HL-60 (cell line): ENCODE measurements at places on chromosomes 6 and 20.

GRCh38 chr6:154230393-154230792 is 126.2 kb downstream of the IPCEF1 start:
- DNase-seq, result no peak

GRCh38 chr6:44007818-44008621 is 119.2 kb downstream of the MRPL14 start:
- no peak for DNase-seq

DNA sequence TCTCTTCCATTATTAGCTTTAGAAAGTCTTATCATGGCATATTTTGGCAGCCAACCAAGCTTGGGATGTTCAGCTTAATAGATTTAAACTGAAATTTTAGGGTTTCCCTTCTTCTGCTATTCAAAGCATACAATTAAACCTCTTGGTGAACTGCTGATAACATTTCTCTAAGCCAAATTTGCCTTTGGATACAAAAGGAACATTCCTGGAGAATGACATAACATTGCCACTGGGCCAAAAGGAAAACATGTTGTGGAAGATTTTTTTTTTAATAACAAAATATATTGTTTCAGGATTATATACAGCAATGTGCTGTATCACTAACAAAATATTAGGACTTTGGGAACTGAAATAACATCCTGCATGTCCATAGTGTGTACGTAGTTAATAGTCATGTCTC is 215.1 kb upstream of the TBX18 start:
- DNase-seq, result no peak

DNA sequence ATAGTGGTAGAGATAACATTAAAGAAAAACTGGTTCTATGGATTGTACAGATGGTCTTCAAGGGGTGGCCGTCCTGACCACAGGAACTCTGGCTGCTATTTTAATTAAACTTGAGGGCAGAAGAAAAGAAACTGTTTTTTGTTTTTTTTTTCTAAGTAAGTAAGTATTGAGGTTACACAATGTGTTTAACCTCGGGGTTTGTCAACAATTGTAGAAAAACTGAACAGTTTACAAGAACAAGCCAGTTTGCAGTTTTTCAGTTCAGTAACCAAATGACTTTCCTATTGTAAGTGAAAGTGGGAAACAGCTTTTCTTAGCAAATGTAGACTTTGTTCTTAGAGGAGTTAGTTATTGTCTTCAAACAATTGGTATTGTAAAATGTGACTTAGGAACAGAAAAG is 77.0 kb downstream of the PLCB1 start:
- no peak for DNase-seq

GRCh38 chr6:124983383-124984083 is 21.3 kb downstream of the RNF217 start:
- DNase-seq, result no peak

DNA sequence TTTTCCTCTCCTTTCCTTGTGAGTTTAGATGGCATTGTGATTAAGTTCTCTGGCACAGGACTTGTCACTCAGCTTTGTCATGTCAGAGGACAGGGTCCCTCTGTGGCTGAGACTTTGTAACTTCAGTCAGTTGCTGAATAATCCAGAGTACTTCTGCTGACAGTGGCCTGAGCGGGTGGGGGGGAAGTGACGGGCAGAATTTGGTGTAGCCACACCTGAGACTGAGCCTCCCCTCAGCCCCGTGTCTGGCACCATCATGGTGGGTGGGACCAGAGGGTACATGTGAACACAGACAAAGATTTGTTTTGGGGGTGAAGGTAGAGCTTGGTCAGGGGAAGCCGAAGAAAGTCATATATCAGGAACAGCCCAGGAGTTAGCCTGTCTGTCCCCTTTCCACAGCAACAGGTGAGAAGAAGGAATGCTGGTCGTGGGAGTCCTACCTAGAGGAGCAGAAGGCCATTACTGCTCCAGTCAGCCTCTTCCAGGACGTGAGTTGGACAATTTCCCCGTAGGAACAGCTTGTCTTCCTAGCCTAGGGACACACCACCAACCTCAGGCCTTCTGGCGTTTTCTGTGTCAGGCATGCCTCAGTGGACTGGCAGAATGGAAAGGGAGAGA is 20.9 kb downstream of the L3MBTL1 start:
- DNase-seq, result no peak

- DNase-seq, result peak; percentile 66
Observed at GRCh38 chr6:110814102-110815014, 911 bp downstream of the CDK19 start.

DNA sequence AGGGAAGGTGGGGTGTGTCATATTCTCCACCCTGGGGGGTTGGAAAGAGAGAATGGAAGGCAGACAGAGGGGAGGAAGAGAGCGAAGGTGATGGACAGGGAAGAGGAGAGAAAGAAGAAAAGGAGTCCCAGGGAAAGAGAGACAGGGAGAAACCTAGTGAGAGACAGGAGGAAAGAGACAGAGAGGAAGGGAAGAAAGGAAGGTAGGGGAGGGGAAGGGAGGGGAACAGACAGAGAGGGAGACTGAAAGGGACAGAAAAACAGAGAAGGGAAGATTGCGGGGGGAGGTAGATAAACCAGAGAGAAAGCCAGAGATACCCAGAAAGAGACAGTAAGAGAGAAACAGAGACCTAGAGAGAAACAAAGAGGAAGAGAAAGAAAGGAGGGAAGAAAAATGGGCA is 88.4 kb downstream of the CDH22 start:
- DNase-seq, result no peak

DNA sequence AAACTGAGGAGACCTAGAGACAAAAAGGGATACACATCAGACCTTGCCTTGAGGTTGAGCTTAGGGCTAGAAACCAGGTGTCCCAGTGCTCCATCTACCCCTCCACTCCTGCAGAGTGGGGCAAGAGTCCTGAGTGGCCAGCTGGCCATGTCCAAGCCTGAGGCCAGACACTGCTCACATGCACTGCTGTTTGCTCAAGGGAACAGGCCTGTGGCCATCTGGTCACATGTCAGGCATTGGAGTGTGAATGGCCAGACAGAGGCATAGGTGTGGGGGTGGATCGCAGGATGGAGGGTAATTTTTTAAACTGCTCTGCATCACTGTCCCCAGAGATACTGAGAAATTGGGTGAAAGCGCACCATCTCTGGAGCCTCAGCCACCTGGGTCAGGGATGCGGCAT is 30.5 kb downstream of the MAFB start:
- no peak for DNase-seq

DNA sequence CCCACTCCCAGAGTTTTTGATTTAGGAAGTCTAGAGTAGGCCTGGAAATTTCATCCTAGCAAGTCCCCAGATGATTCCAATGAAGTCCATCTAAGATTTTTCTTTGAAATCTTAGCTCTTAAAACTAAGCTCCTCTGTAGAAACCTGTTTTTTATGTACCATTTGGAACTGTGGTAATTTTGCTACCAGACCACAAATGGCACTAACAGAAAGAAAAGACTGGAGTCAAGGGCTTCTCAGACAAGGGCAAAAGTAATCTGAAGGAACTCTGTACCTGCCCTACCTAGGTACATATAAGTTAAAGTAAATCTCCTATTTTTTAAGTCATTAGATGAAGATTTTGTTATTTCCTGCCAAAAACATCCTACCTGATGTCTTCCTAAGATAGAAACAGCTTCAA is 155.0 kb upstream of the HTR1E start:
- no peak for DNase-seq

- no peak for DNase-seq
Observed at GRCh38 chr6:154161689-154162088, 122.6 kb downstream of the OPRM1 start.

DNA sequence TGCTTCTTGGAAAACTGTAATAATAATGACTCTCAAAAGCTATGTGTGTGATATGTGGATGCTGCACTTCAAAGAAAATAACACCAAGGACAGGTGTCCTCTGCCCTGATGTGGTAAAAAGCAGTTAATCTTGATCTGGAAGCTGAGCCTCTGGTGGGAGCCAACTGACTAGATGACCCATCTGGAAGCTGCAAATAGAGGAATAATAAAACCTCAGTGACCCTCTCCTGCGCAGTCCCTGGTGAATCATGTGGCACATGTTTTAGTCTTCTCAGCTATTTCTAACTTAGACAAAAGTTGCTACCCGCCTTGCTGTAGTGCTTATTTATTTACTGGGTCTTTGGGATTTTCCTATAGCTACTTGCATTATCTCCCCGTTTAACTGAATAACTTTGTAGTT is 47.3 kb downstream of the TP53INP2 start:
- no peak for DNase-seq

DNA sequence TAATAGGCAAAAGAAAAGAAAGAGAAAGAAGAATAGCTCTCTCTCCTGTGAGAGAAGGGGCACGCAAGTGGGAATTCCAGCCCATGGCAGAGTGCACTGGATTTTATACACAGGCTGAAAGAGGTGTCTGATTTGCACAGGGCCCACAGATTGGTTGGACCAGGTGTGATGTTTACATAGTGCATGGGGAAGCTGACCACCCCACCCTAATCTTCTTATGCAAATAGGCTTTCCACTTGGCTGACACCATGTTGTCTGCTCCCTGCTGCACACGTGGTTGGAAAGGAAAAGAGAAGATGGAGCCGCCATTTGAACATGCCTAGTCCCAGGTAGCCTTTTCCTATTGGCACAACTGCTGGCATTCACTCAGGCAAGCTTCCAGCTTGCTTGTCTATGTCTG is 20.2 kb downstream of the MICA start:
- DNase-seq, result no peak

GRCh38 chr6:3696525-3697088 is 54.9 kb downstream of the PXDC1 start:
- DNase-seq, result no peak

DNA sequence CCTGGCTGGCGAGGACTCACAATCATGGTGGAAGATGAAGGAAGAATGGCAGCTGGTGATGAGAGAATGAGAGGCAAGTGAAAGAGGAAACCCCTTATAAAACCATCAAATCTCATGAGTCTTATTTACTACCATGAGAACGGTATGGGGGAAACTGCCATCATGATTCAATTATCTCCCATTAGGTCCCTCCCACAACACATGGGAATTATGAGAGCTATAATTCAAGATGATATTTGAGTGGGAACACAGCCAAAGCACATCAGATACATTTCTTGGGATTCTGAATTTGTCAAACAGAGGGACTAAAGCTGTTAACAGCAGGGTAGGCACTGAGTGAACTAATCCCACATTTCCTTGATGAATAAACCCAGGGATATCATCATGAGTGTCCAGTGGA is 116.2 kb upstream of the PLCB4 start:
- no peak for DNase-seq

GRCh38 chr6:21935561-21936028 is 342.0 kb downstream of the SOX4 start:
- peak; percentile 3 for DNase-seq

DNA sequence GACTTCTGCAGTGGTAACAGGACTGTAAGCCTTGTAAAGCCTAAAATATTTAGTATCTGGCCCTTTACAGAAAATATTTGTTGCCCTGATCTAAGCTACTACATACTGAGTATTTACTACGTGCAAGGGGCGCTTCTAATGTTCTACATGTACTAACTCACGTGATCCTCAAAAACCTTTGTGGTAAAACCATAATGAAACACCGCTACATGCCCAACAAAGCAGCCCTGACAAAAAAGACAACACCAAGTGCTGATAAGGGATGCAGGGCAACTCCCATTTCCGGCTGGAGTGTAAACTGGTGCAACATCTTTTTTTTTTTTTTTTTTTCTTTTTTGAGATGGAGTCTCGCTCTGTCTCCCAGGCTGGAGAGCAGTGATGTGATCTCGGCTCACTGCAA is 85.0 kb downstream of the SULF2 start:
- no peak for DNase-seq

- no peak for DNase-seq
Observed at GRCh38 chr6:43850314-43851203, 80.5 kb downstream of the VEGFA start.

- DNase-seq, result no peak
Observed at GRCh38 chr6:156348424-156348823, 428.8 kb upstream of the ARID1B start.

GRCh38 chr6:14933183-14933544 is 312.7 kb upstream of the JARID2 start:
- DNase-seq, result no peak

DNA sequence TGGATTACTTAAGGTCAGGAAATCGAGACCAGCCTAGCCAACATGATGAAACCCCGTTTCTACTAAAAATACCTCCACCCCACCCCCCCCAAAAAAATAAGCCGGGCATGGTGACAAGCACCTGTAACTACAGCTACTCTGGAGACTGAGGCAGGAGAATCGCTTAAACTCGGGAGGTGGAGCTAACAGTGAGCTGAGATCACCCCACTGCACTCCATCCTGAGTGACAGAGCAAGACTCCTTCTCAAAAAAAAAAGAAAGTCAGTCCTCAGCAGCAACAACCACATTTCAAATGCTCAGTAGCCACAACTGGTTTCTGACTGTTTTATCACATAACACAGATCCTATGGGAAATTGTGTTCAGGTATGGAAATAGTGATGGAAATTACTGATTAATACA is 135.3 kb downstream of the HFE start:
- no peak for DNase-seq

GRCh38 chr20:60410618-60411264 is 452.5 kb downstream of the CDH26 start:
- no peak for DNase-seq

DNA sequence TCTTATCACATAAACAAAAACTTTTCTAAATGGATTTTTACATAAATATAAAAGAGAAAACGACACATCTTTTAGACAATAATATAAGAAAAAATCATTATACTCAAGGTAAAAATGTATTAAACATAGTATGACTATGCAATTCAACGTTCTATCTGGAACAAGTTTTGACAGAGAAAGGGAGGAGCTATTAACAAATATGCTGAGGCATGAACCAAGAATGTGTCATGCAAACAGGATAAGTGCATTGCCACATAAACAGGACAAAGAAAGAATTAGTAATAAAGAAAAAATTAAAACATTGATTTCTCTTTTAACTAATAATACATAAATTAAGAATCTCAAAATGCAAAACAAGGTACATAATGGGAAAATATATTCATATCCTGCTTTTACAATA is 1353.4 kb upstream of the GJE1 start:
- no peak for DNase-seq

GRCh38 chr6:97040355-97040860 is 115.9 kb downstream of the KLHL32 start:
- no peak for DNase-seq

DNA sequence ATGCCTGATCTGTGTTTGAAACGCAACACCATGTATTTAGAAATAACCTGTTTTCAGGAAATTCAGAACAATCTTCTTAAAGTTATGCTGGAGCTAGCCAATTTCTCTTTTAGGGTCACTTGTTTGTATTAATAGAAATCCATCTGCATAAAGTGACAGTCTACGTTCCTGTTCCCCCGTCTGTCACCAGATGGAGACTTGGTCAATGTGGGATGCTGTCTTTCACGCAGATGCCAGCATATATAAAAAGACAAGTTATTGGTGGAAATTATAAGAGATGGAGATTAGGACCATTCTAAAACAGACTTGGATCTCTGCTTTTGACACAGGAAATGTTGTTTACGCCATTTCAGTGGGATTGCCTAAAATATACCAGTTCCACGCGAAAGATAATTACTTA is 162.5 kb upstream of the STMND1 start:
- DNase-seq, result no peak

GRCh38 chr6:51983564-51983963 is 103.8 kb downstream of the PKHD1 start:
- DNase-seq, result no peak
